ENCODE measurements at places on chromosomes 6 and 20.
A peak's percentile ranks its signal among the peaks of the same experiment; 100 is the strongest.

GRCh38 chr6:135114355-135115145 is 59.9 kb upstream of the HBS1L start:
- DNase-seq = no peak

GRCh38 chr6:4804095-4804494 is 27.9 kb downstream of the CDYL start:
- DNase-seq = no peak

DNA sequence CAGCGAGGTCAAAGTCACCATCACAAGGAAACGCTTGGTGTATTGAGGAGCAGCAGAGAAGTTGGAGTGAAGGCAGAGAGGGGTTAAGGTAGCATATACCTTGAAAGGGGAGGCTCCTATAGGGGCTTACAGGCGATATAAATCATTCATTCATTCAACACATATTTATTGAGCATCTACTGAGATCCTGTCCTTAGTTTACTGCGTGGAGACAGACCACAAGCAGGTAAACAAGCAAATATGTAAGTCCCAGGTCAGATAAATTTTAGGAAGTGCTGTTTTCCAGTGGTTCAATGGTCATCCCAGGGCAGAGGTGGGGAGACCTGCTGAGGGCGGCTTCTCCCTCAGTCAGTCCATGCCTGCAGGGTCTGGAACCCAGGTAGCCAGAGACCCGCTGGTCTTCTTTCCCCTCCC is 761 bp upstream of the DNMT3B start:
- no peak for DNase-seq

- no peak for DNase-seq
These were observed 90.0 kb upstream of the HMGCLL1 start for GRCh38 chr6:55669028-55669427.

GRCh38 chr6:47573109-47573508 is 95.5 kb downstream of the CD2AP start:
- DNase-seq = no peak

GRCh38 chr20:24769878-24770627 is 179.0 kb upstream of the CST7 start:
- no peak for DNase-seq

DNA sequence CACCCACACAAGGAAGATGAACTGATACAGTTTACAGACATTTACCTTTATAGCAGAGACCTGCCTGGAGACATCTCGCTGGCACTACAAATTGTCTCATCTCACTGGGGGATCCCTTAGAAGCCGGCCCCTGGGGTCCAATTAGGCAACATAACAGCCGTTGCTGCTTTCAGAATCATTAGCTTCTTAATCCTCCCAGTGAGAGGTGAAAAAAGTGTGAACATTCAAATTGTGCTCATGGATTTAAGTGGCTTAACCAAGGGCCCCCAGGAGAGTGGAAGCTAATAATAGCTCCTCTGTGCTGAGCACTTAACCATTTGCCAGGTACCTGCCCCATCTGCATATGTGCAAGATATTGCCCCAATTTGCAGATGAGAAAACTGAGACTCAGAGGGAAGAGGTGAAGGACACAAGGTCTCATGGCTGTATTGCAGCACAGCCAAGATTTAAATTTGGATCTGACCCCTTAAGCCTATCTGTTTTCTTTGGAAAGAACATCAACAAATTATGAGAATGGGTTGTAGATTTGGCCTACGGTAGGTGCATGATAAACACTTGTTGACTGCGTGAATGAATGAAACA is 101.0 kb downstream of the EYA2 start:
- DNase-seq = no peak

- no peak for DNase-seq
These were observed 203.8 kb downstream of the ALDH8A1 start for GRCh38 chr6:134746140-134746539.

- no peak for DNase-seq
These were observed 103.4 kb upstream of the FRMD1 start for GRCh38 chr6:168182366-168182765.

GRCh38 chr6:166005401-166005943 is 162.2 kb downstream of the TBXT start:
- DNase-seq = no peak

GRCh38 chr6:2563635-2564034 is 187.1 kb downstream of the MYLK4 start:
- DNase-seq = no peak

DNA sequence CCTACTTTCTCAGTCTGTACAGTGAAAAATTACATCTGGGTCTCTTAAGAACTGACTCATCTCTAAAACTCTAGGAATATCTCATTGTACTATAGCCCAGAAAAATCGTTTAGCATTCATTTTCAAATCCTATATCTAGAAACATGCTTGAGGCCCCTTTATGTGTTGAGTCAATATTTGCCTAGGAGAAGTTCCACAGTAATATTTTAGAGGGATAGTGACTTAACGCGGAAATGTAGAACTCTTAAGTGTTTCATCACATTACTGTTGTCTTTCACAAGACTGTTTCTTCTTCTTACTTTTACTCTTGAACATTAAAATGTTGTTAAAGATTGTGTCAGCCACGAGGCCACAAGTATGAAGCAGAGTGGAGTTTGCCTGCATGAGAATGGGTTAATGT is 23.0 kb upstream of the MYLIP start:
- no peak for DNase-seq

DNA sequence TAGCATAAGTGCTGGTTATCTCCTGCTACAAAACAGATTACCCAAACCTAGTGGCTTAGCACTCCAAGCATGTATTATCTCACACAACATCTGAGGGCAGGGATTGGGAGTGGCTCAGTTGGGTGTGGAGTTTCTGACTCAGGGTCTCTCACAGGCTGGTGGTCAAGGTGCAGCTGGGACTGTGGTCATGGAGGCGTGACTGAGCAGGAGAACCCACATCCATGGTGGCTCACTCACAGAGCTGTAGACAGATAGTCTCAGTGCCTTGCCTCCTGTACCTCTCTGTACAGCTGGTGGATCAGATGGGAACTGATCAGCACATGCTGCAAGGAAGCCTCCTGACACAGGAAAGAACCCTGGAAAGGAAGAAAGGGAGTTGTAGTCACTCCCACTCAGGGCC is 83.1 kb upstream of the CST7 start:
- no peak for DNase-seq

DNA sequence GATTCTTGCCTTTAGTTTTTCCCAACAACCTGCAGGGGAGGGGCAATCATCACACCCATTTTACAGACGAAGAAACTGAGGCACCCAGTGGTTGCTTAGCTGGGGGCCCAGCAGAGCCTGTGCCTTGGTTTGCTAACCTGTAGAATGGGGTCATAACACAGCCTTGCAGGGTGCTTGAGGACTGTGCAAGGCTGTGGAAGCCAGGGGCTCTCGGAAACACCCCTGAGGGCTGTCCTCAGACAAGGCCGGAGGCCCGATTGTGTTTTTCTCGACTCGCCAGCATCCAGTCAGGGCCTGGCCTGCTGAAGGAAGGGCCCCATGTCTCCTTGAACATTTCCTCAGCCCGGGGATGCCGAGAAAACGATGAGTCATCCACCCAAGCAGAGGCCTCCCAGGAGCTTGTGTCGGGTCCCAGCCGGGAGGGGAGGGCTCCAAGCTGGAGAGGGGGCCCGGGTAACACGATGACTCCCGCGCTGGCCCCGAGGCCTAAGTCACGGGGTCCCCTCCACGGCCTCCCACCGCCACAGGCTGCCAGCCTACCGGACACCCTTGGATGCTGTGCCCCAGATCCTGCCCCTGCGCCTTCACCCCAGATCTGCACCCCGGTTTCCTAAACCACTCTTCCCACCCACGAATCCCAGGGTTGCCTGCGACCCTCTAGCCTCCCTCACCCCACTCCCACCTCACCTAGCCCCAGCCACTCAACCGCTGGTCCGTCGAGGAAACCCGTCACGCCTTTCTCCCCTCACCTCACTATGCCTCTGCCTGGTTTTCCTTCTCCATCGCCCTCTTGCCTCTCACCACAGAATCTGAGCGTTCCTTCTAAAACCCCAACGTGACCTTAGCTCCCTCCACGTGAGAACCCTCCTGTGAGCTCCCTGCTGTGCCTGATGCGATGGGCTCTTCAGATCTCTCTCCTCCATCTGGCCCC is 10.6 kb downstream of the NOL4L start:
- no peak for DNase-seq

- DNase-seq = no peak
These were observed 33.4 kb upstream of the CCR6 start for GRCh38 chr6:167089243-167090142.

GRCh38 chr6:163457637-163458561 is 43.4 kb downstream of the QKI start:
- peak; percentile 41 for DNase-seq

DNA sequence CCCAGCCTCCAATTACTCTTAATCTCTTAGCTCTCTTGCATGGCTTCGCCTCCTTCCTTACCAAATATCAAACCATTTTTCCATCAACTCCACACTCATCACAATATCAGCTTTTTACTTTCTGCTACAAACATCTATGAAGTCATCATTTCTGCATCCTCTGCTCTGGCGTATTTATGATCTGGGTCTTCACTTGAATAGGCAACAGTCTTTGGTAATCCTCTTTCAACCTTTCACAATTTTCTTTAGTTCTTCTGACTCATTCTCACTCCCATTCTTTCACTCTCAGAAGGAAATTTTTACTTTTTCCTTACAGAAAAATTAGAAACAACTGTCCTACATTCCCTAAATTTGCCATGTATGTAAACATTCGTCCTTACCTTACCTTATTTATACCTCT is 522.4 kb downstream of the HDGFL1 start:
- no peak for DNase-seq

GRCh38 chr6:96702626-96703025 is 134.7 kb downstream of the GPR63 start:
- DNase-seq = no peak

- no peak for DNase-seq
These were observed 334.7 kb upstream of the JAG1 start for GRCh38 chr20:11008444-11009033.

- DNase-seq = peak; percentile 52
These were observed 113.9 kb upstream of the PRSS16 start for GRCh38 chr6:27133281-27134227.

DNA sequence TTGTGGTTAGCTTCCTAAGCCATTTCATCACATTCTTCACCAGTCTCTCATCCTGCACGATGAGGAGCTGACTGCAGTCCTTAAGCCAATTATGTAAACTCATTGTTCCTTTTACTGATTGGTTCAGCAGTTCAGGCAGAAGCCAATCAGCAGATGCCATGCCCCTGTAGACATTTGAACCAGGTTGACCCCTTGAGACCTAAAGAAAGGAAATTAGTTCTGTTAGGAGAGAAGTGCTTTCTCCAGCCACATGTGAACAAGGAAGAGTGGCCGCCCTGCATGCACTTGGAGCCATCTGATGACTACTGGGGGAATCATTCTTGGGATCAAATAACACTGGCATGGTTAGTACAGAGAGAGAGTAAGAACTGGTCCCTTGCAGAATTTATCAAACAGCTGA is 535.2 kb upstream of the ID4 start:
- DNase-seq = no peak

GRCh38 chr6:139152892-139153271 is 18.0 kb downstream of the HECA start:
- DNase-seq = no peak

- no peak for DNase-seq
These were observed 54.5 kb downstream of the TMEM242 start for GRCh38 chr6:157268835-157269234.

GRCh38 chr6:97136626-97137358 is 146.2 kb downstream of the MMS22L start:
- DNase-seq = no peak

DNA sequence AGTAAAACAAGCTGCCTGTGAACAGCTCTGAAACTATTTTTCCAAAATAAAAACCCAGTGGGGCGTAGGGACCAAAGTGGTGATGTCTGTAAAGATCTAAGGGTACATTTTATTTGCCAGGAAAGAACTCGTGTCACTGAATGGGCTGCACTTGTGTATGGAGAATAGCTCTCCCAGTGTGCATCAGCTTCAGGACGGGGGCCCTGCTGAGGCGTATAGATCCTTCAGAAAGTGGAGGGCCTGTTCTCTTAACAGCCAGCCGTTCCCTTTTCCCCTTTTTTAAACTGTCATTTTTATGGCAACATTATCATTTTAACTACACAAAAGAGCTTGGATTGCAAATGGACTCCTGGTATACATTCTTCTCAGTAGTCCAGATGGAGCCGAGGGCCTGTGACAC is 137.3 kb downstream of the TMEM242 start:
- no peak for DNase-seq

DNA sequence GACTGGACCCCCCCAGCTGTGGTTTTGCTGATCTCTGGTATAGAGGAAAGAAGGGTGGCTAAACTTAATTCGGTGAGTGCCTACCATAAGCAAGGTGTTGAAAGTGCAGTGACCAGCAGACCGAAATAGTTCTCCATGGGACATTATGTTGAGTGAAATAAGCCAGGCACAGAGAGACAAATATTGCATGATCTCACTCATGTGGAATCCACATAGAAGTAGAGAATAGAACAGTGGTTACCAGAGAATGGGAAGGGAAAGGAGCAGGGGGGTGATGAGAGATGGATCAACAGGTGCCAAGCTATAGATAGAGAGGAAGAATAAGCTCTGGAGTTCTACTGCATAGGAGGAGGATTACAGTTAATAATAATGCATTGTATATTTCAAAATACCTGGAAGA is 9.7 kb upstream of the GCNT2 start:
- no peak for DNase-seq

DNA sequence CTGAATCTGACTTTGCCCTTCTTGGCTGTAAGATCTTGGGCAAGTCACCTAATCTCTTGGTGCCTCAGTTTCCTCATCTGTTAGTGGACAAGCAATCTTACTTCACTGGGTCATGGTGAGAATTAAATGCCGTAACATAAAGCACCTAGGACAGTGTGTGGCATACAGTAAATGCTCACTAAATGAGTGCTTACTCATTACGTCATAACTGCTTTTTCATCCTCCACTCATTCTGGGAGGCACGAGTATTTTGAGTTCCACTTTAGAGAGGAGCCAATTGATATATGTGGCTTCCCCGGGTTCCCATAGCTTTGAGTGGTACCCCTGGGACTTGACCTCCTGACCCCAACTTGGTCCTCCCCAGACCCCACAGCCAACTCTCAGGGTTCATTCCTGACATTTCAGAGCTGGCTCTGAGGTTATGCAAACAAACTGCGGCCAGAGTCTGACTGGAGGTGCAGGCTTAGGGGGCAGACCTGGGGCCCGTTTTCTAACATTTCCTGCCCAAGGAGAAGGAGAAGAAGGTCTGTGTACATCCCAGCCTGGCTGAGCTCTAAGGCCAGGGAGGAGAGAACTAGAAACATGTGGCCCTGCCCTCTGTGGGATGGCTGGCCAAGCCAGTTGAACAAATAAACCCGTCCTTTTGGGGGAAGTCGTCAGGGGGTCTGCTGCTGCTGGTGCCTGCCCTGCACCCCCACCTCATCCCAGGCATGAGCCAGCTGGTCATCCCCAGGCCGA is 5.8 kb downstream of the ANGPT4 start:
- peak; percentile 68 for DNase-seq

DNA sequence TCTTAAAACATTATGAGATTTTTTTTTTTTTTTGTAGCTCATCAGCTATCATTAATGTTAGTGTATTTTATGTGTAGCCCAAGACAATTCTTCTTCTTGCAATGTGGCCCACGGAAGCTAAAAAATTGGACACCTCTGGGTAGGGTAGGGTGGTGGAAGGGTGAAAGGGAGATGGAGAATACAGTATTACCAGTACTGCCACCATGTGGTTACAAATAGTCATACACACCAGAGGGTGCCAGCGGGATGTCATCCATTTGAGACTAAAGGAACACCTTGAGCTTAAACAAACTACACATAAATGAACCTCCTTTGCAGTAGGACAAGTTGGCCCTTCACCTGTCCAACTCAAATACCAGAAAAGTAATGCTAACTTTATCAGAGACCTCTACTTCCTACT is 601.9 kb downstream of the HTR1B start:
- DNase-seq = no peak
